ENCODE measurements at places on chromosomes 2 and 18.

DNA sequence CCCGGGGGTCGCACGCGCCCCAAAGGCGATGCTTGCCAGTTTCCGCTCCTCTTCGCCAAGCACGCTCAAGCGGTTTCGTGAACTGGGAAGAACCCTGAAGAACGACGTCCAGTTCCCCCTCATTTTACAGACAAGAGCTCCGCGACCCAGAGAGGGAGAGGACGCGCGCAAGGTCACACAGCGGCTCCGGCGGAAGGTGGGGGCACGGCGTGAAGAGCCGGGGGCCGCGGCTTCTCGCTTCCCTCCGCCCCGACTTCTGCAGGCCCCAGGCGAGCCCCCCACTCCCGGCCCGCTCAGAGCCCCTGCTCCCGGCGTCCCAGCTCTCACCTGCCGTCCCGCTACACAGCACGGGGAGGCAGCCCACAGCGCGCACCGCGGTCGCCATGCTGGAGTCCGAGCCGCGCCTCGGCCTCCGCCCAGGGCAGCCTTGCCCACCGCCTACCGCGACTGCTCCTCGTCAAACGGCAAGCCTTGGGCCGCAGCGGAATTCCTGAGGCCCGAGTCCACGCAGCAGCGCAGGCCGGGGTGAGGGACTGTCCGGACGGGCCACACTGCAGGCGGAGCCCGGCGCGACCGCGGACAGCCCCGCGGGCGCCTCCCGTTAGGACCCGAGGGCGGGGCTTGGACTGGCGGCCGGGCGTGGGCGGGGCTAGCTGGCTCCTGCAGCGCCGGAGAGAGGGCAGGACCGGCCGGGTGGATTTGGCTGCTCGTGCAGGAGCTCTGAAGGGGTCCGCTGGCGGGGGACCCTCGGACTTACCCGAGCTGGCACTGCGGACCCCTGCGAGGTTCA is at the start of gene MRPS5:
MRPS5 (minus strand) TSS at position 402 of the 790 bp plus-strand sequence; CDS start at position 385, 17 bp downstream.
- DNase-seq, result peak; percentile 93

GRCh38 chr2:197647961-197648690 is 27.3 kb downstream of the RFTN2 start:
- DNase-seq, result no peak

GRCh38 chr2:68391869-68392268 is 26.8 kb downstream of the PLEK start:
- DNase-seq, result no peak

DNA sequence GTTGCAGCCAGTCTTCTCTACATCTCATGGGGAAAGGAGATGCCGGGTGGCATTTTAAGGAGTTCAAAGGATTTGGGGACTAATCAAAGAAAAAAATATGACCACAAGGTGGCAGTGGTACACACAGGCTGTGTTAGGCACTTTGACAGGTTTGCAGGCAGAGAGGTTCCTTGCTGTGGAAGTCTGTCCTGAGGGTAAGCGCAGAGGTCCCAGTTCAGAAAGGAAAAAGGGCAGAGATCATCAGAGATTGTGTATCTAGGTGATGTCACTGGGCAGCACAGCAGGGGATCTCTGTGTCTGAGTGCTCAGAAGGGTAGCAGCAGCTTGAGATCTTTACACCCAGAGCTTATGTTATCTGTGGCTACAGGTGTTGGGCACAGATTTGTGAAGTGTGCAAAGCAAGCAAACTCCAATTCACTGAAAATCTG is 231.4 kb downstream of the LRRTM1 start:
- DNase-seq, result no peak

DNA sequence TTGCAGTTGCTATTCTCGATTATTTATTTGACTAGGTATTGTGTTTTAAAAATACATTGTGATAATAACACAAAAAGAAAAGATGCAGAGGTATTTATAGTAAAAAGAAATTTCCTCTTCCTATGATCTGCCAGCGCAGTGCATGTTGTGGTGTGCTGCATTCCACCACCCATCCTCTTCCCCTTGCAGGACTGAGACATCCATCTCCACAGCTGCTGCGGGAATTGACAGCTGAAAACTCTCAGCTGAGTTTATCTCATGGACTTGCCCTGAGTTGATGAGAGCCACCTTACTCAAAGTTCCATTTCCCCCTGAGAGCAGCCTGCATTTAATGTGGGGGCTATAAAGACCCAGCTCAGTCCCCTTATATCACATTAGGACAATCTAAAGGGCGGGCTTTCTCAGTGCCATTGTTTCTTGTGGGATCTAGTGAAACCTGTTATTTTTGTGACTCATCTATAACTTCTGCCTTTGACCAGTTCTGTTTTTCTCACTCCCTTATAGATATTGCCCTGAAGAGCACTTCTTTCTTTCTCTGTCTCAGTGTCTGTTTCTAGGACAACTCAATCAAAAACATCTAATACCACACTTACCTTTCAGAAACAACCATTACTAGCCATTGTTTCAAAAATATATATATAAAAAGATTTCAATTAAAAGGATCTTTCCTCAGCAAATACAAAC is 698.5 kb downstream of the NR4A2 start:
- DNase-seq, result no peak

- DNase-seq, result no peak
Measured at GRCh38 chr2:160940699-160941098, 219.5 kb upstream of the TANK start.

DNA sequence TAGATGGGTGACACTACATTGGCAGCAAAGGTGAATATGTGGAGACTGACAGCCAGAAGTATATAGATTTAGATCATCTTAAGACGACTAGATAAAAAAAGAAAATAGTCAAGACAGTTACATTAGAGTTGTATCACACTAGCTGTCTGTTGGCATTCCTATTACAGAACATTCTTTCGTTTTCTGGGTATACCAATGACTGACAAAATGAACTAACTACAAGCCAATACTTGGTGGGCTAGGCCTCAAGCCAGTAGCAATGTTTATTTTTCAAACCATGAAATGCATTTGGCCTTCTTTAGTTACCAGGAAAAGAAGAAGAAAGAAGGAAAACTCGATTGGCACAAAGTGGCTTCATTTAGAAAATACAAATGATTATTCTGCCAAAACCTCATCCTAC is 944.9 kb upstream of the ZEB2 start:
- DNase-seq, result no peak

DNA sequence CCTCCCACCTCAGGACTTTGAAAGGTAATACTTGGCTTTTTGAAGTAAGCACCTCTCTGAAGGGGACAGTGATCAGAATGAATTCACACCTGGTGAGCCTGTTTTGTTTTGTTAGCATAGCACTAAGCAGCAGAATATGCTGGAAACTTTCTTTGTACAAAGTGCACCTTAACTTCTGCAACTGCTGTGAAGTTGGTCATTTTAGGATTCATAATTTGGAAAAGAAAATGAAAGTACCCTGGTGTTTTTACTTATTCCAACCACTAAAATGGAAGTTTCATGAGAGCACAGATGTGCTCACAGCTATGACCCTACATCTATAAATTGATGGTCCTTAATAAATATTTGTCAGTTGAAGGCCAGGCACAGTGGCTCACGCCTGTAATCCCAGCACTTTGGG is 257.8 kb upstream of the STON1 start:
- no peak for DNase-seq

DNA sequence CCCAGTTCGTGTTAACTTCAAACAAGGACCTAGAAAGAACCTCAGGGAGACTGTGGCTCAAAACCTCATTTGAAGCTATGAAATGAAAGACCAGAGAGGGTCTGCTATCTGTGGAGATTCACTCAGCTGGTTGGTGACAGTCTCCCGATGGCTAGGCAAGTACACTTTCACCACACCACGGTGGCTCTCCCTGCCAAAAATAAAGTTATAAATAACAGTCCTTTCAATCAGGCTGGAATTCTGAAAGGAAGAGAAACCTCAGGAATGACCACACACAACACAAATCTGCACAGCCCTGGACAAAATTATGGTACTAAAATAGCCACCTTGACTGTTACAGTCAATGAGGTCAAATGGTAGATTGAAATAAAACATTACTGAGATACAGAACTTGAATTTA is 160.3 kb upstream of the ACAA2 start:
- DNase-seq, result no peak

- no peak for DNase-seq
Measured at GRCh38 chr2:35454966-35455638, 900.5 kb upstream of the CRIM1 start.

DNA sequence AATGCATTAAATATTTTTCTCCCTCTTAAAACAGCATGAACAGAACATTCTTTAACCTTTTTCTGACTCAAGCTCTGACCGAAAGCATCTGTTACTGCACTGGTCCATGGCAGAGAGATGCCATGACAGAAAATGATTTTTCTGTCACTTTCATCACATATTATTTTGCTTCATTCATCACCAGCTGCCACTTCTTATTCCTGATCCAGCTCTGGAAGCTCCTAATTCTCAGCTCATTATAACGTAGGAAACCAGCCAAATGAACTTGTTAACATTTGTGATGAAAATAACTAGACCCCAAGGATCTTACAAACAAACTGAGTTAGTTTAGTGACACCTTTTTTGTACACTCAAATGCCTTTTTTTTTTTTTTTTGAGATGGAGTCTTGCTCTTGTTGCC is 7.6 kb upstream of the CFLAR start:
- DNase-seq, result no peak

DNA sequence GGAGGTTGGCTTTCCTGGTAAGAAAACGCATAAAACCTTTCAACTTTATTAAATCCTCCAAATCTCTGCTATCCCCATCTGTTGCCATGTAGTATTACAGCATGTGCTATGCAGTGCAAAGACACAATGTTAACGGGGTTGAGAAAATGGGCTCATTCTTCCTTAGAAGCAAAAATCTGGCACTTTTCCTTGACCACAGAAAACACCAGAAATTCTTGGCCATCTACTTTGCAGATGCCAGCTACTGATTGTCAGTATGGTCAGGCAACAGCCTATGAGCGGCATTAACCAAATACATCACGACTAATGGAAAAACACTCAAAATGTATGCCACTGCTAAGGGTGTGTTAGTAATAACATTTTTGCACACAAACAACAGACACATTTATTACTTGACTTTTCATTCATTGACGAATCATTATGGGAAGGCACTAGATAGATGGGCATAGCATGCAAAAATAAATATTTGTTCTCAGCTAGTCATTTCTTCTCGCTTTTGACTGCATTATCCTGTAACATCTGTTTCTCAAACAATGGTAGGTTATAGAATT is 65.2 kb upstream of the CRIM1 start:
- DNase-seq, result no peak

DNA sequence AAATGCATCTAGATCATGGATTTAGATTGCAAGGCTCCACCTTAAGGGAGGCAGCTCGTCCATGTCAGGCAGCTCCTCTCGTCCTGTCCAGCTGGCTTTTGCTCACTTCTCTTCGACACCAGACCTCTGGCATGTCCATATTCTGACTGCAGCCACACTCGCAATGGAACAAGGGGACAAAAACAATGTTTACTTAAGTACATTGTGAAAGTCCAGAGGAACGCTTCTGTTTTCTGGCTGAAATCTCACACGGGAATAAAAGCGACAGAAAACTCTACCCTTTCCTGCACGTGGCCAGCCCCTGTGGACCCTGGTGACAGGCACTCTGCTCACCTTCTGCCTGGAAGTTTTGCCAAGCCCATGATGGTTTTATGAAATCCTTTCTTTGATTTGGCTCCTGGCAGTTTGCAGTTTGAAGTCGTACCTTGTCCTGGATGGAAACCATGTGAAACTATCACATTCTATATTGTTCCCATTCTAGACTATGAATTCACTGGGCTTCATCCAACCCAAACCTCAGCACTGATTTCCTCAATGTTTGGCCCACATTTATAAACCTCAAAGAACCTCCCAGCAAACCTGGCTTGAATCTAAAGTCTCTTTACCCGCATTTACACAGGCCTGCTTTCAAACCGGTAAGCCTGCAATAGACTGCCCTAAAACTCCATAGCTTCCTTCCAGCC is 134.3 kb upstream of the PIEZO2 start:
- no peak for DNase-seq

GRCh38 chr2:38076710-38077430 is 919 bp upstream of the CYP1B1 start:
- peak; percentile 68 for DNase-seq

DNA sequence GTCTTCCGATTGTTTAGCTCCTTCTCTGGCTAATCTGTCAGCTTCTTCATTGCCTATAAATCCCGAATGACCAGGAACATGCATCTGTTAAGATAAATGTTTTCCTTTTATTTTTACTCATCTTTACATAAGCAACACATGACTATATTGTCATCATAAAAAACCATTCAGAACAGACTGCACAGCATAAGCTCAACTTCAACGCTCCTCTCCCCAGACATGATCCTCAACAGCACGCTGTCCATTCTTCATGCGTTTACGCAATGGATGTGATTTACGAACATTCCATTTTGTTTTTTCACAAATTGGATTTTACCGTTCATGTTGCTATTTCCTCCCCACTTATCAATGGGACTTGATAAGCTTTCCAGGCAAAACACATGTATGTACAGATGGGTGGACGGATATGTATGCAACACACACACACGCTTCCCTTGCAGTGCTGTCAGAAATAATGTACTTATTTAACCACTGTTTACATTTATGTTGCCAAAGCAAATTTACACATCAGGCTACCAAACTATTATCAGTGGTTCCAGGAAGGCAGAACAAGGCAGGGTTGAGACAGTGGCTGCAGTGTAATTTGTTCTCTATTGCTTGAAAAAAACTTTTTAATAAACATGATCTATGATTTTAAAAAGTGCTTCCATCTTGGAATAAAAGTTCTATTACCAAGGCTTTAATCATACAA is 12.2 kb downstream of the RNASEH1 start:
- DNase-seq, result no peak

- no peak for DNase-seq
Measured at GRCh38 chr18:48784656-48785055, 166.1 kb downstream of the SMAD7 start.

- DNase-seq, result peak; percentile 27
Measured at GRCh38 chr2:173210270-173211196, 134.9 kb downstream of the MAP3K20 start.

- no peak for DNase-seq
Measured at GRCh38 chr2:202337706-202338346, 38.3 kb upstream of the BMPR2 start.

GRCh38 chr18:13261661-13262357 is 43.2 kb downstream of the LDLRAD4 start:
- DNase-seq, result no peak

Measured in stimulated activated CD4-positive, alpha-beta T cell treated with anti-CD3 and anti-CD28 coated beads, Interleukin-12 subunit alpha, Interleukin-12 subunit beta, amount 100 ng/mL, for 4 hours (primary cell).